ENCODE measurements at places on chromosomes 11 and 22.

- DNase-seq: no peak
Observed at GRCh38 chr11:66362481-66363147, 8.9 kb downstream of the SLC29A2 start.

GRCh38 chr22:38455530-38456271, 702 bp upstream of the KCNJ4 start:
- DNase-seq: no peak

- no peak for DNase-seq
Observed at GRCh38 chr11:110190885-110191284, 97.7 kb downstream of the ZC3H12C start.

DNA sequence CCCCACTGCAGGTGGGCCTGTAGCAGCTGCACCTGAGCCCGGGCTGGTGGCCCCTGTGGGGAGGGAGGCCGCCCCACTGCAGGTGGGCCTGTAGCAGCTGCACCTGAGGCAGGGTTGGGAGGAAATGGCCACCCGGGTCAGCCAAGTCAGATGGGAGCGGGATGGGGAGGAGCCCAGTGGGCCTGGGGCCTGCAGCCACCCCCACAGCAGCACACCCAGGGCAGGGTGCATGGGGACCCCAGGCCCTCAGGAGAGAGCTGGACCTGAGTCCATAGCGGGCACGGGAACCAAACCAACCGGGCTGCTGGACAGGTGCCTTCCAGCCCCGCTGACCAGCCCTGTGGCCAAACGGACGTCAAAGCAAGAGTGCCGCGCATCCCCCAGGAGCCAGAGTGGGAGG, 61.7 kb downstream of the BRD1 start:
- DNase-seq: no peak

GRCh38 chr22:20080445-20080775, 369 bp downstream of the DGCR8 start:
- peak; percentile 69 for DNase-seq

- DNase-seq: no peak
Observed at GRCh38 chr11:72935700-72936099, 121.5 kb downstream of the ATG16L2 start.

DNA sequence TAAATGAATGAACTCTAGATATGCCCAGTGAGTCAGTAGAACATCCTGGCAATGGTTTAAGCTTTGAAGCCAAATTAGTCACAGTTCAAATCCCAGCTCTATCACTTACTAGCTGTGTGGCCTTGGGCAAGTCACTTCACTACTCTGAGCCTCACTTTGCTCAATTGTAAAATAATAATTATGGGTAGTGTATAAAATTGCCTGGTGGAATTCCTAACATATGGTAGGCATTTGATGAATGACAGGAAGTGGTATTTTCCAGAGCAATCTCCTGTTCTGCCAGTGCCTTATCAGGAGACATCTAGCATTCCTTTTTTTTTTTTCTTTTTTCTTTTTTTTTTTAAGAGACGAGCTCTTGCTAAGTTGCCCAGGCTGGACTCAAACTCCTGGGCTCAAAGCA, 13.0 kb downstream of the SCN4B start:
- no peak for DNase-seq

- no peak for DNase-seq
Observed at GRCh38 chr11:130086669-130087068, 17.0 kb downstream of the APLP2 start.

DNA sequence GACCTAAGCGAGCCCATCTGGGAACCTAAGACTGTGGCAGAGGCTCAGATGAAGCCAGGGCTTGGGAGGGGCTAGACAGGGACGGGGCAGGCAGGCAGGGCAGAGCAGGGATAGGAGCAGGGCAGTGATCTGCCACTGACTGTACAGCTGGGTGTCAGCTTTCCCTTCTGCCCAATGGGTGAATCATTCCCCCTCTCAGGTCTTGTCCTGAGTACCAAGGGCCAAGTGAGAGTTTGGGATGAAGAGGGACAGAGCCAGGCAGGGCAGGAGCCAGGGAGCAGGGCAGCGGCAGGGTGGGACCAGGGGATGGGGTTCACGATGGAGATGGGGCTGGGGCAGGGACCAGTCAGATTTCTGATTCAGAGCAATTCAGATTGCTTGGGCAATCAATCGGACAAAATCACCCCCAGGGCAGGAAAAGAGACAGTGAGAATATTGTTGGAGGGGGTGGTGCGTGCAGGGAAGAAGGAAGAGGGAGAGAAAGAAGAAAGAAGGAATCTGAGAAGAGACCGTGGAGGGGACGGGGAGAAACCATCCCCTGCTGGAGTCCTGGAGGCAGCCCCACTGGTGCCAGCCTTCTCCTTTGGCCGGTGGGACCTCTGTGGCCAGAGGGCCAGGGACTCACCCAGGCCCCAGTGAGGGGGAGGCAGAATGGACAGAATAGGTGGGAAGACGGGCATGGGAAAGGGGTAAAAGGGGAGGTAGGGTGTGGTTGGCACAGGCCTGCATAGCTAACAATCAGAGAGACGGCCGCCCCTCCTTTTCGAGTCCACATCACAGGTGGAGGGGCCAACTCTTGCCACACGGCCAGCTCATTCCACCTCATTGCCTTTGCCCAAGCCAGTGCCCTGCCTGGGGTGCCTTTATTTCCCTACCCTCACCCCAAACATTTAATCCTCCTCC, 47.2 kb downstream of the CYTH4 start:
- DNase-seq: no peak

- no peak for DNase-seq
Observed at GRCh38 chr11:109864834-109865547, 228.2 kb upstream of the ZC3H12C start.

- peak; percentile 71 for DNase-seq
Observed at GRCh38 chr11:126607374-126607773, 251.9 kb downstream of the ST3GAL4 start.

DNA sequence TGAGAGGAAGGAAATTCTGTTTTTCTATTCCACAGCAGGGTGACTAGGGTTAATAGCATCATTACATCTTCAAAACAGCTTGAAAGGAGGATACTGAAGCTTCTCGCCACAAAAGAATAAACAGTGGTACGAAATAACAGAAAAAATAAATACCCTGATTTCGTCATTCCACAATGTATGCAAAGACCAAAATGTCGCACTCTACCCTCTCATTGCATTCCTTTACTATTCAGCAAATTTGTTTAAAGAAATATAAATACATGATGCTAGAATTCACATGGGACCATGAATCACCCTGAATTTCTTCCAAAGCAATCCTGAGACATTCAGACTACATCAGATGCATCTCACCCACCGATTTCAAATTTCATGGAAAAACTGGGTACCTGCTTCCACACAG, 112.3 kb upstream of the TOP3B start:
- DNase-seq: no peak

DNA sequence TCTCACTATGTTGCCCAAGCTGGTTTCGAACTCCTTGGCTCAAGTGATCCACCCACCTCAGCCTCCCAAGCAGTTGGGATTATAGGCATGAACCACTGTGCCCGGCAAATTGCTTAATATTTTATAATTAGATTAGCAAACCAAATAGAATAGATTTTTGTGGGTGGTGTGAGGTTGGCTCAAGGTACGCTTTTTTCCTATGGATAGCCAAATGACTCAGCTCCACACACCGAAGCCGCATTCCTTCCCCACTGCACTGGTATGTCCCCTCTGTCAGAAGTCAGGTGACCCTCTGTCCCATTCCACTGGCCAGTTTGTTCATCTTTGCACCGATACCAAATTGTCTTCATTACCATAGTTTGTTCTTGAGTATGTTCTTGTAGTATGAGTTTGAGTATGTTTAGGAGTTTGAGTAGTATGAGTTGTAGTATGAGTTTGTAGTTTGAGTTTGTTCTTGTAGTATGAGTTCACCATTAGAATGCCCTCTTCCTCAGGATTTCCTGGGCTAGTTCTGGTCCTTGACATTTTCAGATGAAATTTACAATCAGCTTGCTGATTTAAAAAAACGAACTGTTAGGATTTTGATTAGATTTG, 19.4 kb downstream of the SUSD2 start:
- DNase-seq: no peak

DNA sequence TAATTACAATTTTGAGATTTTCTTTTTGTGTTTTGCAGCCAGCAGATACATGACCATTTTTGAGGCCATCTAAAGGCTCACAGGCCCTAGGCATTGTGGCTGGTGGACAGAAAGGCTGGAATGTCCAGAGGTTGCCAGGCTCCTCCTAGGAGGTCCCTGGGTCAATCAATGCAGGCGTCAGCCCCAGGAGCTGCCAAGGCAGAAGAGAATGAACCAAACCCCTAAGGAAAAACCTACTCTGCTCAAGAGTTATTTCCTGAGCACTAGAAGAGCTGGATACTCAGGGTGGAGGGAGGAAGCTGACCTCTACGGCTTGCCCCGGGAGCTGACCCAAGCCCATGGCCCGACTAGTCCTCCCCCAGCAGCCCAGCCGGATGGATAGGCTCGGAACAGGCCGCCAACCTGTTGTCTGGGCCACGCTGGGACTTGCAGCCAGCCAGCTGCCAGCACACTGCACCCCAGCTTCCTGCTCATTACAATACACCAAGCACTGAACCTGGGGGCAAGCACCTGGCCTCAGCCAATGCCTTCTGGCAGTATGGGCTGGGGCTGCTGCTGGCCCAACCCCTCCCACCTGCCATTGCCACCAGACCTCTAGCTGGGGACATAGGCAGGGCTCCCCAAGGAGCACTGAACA, 5.7 kb upstream of the SCGB1A1 start:
- no peak for DNase-seq

GRCh38 chr11:10349281-10349665, 44.4 kb downstream of the ADM start:
- no peak for DNase-seq

DNA sequence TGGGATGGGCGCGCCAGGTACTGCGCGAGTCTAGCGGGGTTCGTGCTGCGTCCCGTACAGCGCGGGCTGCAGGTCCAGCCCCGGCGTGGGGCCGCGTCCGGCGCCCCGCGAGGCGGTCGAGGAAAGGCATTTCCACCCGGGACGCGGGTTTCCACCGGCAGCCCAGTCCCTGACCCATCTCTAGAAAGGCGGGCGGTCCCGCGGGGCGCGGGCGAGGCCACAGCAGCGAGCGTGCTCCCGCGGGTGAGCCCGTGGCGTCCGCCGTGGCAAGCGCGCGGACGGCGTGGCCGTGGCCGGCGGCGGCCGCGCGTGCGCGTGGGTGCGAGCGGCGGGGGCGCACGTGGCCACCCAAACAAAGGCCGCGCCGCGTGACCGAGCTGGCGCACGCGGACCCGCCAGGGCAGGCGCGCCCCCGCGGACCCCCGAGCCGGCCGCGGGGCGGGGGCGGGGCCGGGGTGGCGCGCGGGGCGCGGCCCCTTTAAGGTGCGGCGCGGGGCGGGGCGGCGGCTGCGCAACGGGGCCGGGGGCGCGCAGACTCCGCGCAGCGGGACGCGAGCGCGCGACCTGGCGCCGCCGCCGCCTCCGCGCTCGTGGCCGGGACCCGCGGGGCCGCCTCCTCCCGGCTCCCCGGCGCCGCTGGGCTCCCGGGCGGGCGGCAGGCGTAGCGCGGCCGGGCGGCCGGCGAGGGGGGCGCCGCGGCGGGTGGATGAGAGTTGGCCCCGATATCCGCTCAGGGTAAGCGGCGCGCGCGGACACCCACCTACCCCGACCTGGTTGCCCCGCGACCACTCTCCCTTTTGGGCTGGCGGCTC, 39.3 kb upstream of the CELSR1 start:
- no peak for DNase-seq

DNA sequence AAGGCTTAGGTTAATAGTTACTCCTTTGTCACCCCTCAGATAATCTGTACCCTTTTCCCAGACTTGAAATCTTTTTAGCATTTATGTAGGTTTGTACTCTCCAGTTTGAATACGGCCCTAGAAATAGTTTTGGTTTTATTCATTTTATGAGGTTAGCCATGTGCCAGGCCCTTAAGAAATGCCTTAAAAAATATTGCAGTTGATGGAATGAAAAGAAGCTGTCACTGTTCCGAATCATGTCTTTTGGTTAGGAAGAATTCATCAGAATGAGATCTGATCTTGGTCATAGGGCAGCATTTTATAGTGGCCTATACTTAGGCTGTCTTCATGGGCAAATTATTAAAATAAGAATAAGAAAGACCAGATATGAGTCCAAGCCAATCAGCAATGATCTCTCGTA, 14.8 kb upstream of the PRSS23 start:
- no peak for DNase-seq

Data from anterior cingulate cortex (tissue), 58 donors.